Cardiac ventricle fibroblast (primary cell): ENCODE measurements at places on chromosomes 4 and X. TPM values are rescaled to one million over a fixed set of nuclear protein-coding genes. Genes with fewer than 3 reads are reported as not detected.

Gene RGN
- 0.12 and 0.15 TPM in 2 replicates for total RNA-seq

Gene AWAT2
- not detected in 2 replicates for total RNA-seq

Gene SLBP
- 45.0 and 51.3 TPM in 2 replicates for total RNA-seq

Gene GLRA2
- total RNA-seq = not detected in 2 replicates

Gene USP51
- 1.6 and 1.9 TPM in 2 replicates for total RNA-seq

Gene MAP7D3
- 15.4 and 15.9 TPM in 2 replicates for total RNA-seq
